ENCODE measurements at places on chromosomes 4 and X.

- no peak for DNase-seq
These were observed 19.5 kb downstream of the WWC2 start for GRCh38 chr4:183118585-183118984.

DNA sequence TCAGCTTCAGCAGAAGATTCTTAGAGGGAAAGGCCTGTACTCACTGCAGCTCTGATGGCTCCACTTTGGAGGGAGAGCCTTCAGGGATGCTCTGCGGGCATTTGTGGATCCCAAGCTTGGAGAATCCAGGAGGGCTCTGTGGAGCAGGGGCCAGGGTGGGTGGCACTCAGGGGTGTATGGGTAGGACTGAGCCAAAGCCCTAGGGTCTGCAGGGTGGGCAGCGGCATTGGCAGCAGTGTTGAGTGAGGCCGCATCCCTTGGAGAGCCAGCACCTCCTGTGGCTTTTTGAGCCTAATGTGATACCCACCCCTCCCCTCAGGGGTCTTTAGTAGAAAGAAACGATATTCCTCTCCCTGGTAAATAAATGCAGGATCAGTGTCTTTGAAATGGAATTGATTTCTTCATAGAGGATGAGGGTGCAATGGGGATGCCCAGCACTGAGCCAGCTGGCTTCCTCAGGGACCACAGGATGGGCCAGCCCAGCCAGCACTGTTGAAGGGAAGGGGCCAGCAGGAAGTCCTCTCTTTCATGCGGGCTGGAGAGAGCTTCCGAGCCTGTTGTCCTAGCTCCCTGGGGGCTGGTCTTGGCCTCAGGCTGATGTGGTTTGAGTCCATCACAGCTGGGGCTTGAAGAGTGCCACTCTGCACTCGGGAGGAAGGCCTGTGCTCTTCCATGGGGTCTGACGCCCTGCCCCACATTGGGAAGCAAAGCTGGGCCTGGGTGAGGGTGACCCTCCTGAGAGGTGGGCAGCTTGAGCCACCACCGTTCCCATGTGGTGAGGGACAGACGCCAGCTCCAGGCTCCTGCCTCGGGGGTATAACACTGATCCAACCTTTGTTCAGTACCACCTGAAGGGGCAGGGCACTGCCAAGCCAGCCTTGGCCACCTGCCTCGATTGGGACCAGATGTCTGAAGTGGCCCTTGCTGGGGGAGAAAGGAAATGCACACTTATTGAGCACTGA is 49.5 kb downstream of the PSAPL1 start:
- no peak for DNase-seq

DNA sequence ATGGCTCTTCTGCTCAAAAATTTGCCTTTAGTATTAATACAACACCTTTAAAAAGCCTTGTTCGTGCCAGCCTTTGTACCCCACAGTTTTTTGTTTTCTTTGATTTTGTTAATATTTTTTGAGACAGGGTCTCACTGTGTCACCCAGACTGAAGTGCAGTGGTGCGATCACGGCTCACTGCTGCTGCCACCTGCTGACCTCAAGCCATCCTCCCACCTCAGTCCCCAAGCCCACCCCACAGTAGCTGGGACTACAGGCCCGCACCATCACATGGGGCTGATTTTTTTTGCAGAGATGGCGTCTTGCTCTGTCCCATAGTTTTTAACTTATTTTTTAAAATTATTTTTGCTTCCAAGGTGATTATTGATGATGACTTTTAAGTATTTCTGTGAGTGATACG is 134.0 kb downstream of the HTR2C start:
- no peak for DNase-seq

DNA sequence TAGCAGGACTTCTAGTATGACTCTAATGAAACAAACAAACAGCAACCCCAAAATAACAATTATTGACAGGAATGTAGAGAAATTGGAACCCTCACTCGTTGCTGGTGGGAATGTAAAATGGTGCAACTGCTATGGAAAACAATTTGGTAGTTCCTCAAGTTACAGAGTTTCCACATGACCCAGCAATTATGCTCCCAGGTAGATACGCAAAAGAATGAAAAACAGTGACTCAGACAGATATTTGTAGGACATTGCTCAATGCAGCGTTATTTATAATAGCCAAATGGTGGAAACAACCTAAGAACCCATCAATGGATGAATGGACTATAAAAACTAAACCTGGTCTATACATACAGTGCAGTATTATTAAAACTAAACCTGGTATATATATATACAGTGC is 646.1 kb upstream of the FRG1 start:
- no peak for DNase-seq

- no peak for DNase-seq
These were observed 312.1 kb upstream of the FTHL17 start for GRCh38 chrX:31383991-31384390.

Data from OCI-M1 (cell line).